Forelimb muscle (tissue), 1 donor: ENCODE measurements at places on chromosomes 2 and 18.
A peak's percentile ranks its signal among the peaks of the same experiment; 100 is the strongest.

- no peak for DNase-seq
Measured at GRCh38 chr2:221210686-221211085, 361.4 kb downstream of the EPHA4 start.

- peak; percentile 44 for DNase-seq
Measured at GRCh38 chr2:69683170-69683971, 39.8 kb upstream of the AAK1 start.

- peak; percentile 43 for DNase-seq
Measured at GRCh38 chr2:191846515-191847476, at the start of gene CAVIN2. Gene CAVIN2, minus strand, starts transcription at chr2:191847088. Its CDS starts 163 bp downstream, at chr2:191846925.

GRCh38 chr18:49626842-49627467 lies 65.1 kb downstream of the LIPG start:
- no peak for DNase-seq

GRCh38 chr2:239916205-239917124 lies 108.7 kb downstream of the NDUFA10 start:
- DNase-seq = no peak

DNA sequence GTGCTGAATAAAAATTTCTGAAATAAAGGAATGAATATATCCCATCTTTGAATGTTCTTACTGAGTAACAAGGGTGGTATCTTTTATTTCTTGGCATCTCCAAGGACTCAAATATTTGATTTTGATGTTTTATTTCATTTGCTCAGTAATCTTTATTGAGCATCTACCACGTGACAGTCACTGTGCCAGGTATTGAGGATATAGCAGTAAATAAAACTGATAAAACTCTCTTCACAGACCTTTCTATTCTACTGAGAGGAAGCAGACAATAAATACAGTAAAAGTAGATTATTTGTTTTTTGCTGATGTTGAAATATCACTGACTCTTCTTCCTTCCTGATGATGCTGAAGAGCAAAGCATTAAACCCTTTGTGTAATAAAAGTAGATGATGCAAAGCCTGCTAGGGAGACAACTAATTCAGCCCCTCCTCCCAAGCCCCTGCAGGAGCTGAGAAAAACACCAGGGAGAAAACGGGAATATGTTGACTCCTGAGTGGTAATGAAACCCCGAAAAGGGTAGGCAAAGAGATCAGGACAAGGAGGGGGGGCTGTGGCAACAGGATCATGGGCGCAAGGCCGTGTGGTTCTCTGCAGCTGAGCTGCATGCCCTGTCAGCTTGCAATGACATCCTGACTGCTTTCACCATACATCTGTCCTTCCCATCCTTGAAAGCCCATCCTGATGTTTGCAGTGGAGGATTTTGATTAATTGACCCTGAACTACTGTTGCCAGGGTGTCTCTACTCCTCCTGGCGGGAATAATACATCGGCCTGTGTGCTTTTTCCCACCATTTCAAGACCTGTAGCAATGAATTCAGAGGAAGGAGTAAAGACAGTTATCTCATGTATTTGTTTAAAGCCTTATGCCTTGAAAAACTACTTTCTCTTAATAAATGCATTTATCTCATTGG lies 117.4 kb downstream of the EML6 start:
- no peak for DNase-seq

DNA sequence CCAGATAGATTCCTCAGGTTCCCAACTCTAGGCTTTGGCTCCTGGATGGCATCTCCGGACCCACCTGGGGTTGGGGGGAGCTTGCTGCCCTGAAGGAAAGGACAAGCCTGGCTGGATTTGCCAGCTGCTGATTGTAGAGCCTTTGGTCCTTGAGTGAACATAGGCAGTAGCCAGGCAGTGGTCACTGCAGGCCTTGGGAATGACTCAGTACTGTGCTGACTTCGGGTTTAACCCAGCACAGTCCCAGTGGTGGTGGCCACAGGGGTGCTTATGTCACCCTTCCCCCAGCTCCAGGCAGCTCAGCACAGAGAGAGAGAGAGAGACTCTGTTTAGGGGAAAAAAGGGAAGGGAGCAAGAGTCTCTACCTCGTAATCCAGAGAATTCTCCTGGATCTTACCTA lies 27.7 kb upstream of the ACTR2 start:
- no peak for DNase-seq

DNA sequence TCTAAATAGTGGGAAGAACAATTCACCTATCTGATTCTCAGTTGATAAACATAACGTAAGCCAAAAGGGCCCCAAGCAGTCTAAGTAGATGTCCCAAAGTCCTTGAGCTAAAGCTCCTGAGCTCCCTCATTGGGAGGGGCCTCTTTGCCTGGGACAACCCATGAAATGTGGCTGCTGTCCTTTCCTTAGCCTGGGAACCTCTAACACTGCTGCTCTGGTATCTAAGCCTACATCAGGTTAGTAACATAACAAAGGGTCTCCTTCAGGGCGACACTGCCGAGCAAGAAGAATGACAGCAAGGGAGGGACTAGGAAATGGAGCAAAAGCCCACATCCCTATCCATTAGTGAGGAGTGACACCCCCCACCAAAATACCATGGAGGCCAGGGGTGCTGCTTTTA lies 98.3 kb downstream of the MAPRE2 start:
- DNase-seq = no peak

DNA sequence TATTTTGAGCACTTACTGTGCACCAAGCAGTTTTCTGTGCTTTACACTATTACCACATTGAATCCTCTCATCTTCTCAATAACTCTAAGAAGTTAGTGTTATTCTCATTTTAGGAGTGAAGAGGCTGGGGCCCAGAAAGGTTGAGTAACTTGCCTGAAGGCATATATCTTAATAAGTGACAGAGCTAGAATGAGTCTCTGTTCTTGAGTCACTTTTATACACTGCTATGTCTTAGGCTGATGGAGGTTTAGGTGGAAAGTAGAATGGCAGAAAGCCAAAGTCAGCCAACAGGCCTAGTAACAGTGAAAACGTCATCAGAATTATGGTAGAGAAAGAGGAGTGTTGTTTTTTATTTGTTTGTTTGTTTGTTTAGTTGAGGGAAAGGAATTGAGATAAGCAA lies 27.9 kb upstream of the RPE start:
- DNase-seq = no peak

DNA sequence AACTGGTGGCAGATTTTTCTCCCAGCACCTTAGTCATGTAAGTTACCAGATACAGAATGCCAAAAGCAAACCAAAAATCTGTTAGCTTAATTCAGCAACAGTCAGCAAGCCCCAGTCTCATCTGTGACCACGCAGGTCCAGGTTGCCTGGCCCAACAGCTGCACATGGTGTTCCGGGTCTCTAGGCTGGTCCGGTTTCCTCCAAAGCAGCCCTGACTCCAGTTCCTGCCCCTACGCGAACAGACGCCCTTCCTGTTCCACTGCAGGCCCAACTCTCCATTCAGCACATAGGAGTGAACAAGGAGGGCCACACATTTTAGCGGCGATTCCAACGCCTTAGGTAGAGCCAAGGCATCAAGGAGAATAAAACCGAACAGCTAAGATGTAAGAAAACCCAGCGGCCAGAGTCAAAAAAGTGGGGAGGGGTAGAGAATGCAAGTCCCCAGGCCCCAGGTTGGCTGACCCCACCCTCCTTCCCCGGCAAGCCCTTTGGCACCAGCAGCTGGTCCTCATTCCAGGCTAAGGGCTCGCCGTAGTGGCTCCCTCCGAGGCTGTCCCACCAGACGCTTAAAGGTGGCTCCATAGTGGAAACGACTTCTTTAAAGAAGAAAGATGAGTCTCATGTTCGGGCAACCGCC lies 1.5 kb downstream of the STK25 start:
- no peak for DNase-seq

DNA sequence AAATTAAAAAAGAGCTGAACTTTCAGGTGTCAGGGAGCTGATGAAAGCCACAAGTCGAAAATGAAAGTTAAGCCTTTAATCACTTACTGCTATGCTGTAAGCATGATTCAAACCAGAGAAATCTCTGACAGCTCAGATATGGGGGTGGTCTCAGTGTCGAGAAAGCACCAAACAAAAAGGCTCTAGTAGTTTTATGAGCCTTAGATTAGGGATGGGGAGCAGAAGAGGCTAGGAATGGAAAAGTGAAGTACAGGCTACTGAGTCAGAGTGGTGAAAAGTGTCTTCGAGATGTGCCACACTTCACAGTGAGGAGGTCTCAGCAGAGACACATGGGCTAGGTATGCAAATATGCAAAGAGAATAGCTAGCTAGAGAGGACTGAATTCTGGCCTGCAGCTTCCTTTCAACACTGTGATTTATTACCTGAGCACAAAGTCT lies 482.2 kb downstream of the SPAG16 start:
- DNase-seq = no peak

DNA sequence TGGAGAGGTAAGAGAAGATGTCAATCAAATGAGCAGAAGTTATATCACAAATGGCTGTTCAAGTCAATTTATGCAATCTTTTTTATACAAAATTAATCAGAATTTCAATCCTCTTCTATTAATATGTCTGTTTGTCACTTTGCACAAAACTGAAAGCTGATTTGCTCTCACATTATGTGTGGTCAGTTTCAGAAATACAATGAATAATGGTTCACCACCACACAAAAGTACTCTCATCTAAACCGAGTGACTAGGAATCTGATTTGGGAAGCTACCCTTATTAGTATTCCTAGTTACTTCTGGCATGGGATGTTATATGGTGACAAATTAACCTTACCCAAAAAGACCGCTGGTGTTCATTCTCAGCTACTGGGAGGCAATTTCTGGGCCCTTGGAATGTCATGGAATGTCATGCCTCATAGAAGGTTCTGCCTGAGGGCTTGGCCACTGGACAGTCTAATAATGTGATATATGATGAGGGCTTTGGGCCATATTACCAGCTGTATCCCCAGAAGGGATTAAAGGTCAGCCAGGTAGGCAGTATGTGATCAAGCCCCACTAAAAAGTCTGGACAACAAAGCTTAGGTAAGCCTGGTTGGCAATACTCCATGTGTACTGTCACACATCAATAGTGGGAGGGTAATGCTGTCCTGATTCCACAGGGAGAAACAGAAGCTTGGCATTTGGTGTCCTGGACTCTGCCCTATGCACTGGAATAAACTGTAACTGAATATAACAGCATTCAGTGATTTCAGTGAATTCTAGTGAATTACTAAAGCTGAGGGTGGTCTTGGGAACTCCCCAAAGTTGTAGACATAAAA lies 113.2 kb downstream of the PIGN start:
- no peak for DNase-seq

DNA sequence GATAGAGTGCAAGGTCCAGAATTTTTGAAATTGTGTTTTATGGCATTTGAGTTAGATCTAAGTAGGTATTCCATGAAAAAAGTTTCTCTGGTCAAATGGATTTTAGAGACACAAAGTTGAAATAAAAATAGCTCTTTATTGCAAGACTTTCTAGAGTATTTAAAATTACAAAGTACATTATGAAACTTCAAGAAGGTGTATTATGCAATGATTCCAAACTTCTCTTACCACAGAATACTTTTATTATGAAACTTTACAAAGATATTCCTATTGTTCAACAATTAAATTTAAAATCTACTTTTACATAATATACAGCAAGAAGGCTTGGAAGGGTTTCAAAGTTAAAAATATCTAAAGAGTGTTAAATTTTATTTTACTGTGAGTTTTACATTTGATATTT lies 65.9 kb downstream of the CALCRL start:
- no peak for DNase-seq

DNA sequence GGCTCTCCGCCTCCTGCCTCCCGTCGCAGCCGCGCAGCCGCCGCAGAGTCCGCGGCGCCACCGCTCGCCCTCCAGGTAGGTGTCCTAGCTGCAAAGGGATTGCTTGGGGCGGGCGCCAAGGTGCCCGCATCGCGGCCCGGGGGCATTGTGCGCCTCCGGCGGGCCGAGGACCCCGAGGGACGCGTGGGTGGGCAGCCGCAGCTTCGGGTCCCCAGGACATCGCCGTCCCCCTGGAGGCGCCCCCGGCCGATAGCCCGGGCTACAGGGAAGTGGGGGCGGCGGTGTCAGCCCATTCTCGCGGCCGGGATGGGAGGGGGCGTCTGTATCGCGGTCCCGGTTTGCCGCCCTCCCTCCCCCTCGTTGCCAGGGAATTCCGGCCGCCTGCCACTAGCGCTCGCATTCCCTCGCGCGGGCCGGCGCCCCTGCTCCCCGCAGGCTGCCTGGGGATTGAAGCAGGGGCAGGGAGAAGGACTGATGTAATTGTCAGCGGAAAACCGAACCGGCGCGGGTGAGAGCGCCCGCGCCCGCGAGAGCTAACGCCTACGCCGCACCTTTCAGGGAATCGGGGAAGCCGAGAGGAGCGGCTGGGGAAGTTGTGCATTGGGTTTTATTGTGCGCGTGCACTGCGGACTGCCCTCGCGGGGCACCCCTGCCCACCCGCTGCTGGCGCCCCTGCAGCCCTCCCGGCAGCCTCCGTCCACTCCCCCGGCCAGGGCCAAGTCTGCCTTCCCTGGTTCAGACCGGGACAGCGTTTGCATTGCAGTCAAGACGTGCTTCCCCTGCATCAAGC lies 483 bp downstream of the OSBPL6 start:
- DNase-seq = no peak

DNA sequence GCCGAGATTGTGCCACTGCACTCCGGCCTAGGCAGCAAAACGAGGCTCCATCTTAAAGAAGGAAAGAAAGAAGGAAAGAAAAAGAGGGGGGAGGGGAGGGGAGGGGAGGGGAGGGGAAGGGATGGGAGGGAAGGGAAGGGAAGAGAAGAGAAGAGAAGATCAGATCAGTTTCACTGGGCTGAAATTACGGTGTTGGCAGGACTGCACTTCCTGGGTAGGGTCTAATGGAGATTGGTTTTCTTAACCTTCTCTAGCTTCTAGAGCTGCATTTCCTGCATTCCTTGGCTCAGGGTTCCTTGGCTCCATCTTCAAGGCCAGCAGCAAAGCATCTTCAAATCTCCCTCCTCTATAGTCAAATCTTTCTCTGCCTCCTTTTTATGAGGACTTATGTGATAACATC lies 349.1 kb upstream of the CRIM1 start:
- DNase-seq = no peak
